ENCODE measurements at places on chromosomes 1 and 21.

- no peak for DNase-seq
Measured at GRCh38 chr1:206705726-206706297, 21.1 kb downstream of the MAPKAPK2 start.

- DNase-seq: no peak
Measured at GRCh38 chr21:42637267-42638041, 16.0 kb upstream of the PDE9A start.

- DNase-seq: no peak
Measured at GRCh38 chr1:223289621-223290020, 74.4 kb downstream of the SUSD4 start.

DNA sequence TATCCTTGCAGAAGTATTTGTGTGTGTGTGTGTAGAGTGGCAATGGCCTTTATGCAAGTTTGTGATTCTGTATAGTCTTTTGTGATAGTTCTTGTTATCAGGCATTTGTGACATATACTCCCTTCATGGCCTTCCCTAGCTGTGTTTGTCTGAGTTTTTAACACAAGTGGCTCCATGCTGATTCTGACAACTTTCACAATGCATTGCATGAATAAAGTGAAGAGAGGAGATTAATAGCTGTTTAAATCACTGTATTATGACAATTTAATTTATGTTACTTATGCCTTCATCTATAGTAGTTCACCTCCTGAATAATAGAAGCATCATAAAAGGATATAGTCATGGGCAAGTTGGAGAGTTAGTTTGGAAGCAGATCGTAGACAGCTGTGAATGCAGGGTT is 17.2 kb upstream of the MCOLN3 start:
- DNase-seq: no peak

All from CD4-positive, alpha-beta T cell treated with Interleukin-15 for 1 hour (primary cell).